ENCODE measurements at places on chromosomes 1 and 21.
A peak's percentile ranks its signal among the peaks of the same experiment; 100 is the strongest.

DNA sequence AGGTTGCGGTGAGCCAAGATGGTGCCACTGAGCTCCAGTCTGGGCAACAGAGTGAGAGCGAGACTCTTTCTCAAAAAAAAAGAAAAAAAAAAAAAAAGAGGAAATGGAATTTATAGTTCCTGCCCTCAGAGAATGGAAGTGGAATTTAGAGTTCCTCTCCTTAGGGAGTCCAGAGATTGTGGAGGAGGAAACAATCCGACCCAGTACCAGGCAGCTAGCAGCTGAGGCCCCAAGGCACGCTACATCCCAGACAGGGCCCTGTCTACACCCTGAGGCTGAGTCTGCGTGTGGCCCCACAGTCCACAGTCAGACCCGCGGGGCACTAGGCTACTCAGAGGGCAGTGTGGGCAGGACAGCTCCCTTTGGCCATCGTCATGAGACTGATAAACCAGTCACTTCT, 1.9 kb upstream of the MFN2 start:
- DNase-seq: no peak

- DNase-seq: no peak
Measured at GRCh38 chr1:28602536-28603439, 10.7 kb downstream of the RAB42 start.

DNA sequence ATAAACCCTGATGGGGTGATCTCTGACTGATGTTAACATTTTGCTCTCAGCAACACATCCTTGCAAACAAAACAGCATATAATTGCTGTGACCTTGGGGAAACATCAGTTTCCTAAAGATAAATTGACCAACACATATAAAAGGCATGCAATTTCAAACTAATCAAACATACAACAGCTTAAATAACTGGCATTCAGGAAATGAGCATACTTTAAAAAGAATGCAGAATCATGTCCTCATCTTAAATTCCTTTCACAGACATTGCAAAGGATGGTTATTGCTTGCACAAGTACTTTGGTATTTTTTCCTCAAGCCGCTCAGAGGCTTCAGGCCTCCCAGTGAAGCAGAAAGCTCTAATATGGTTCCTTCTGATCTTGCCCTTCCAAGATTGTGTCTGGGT, 53.4 kb upstream of the RGS18 start:
- no peak for DNase-seq

DNA sequence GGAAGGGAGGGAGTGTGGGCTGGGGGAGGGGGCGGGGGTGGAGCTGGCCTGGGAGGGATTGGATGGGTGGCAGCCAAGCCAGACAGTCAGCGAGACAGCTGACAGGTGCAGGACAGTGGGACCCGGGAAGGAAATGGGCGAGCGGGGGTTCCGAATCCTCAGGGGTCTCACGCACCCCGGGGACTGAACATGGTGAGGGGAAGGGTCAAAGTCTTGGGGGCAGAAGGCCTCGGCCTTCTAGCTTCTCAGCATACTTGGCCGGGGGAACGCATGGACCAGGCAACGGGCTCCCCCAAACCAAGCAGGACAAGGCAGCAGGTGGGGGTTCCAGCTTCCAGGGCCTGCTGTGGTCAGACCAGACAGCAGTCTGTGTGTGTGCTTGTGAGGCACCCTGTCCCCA, 23.1 kb downstream of the CASZ1 start:
- DNase-seq: no peak

- DNase-seq: no peak
Measured at GRCh38 chr1:82795508-82796149, 994.9 kb downstream of the ADGRL2 start.

- no peak for DNase-seq
Measured at GRCh38 chr1:111516005-111516535, 12.6 kb upstream of the ADORA3 start.

DNA sequence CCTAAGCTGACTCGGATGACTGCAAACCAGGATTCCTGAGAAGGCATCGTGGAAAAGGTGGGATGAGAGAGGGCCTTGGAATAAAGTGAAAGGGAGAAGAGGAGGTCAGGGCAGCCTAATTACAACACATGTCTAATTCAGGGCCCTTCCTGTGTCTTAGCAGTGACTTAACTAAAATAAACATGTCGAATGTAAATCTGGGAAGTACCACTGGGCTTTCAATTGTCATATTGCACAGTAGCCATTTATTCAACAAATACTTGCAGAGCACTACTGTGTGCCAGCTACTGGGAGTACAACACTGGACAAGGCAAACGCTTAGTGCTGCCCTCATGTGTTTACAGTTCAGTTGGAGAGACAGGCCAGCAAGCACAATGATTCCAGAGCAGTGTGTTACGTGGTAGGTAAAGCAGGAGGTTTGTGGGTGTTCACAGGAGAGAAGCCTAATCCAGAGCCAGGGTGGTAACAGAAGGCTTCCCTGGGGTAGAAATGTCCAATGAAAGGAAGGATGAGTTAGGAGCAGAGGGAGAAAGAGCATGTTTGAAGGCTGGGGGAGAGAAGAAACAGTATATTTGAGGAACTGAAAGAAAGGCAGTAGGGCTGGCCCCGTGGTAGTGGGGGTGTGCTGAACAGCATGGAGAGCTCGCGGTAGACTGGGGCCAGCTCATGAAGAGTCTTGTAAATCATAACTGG, 38.0 kb upstream of the RASAL2 start:
- no peak for DNase-seq

GRCh38 chr21:46468108-46468774, 9.6 kb downstream of the DIP2A start:
- DNase-seq: no peak

DNA sequence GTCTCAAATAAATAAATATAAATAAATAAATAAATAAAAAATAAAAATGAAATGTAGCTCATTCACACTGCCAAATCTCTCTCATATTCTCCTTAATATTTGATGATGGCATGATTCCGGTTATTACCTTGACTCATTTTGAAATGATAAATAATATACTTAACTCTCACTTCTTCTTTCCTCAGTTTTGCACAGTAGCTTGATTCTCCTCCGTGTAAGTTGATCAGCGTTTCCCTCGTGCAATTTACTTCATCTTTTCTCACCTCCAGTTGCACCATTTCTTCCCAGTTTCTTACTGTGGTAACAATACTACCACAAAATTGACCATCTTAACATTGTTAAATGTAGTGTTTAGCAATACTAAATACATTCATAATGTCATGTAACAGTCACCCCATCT, 111.6 kb downstream of the RIPK4 start:
- no peak for DNase-seq

DNA sequence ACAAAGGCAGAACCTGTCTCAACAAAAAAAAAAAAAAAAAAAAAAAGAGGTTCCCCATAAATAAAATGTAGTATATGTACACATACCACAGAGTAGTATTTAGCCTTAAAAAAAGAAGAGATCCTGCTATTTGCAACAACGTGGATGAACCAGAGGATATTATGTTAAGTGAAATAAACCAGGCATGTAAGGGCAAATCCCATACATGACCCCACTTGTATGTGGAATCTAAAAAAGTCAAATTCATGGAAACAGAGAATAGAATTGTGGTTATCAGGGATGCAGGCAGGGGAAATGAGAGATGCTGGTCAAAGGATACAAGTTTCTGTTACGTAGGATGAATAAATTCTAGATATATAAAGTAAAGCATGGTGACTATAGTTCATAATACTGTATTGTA, 16.7 kb downstream of the SLC44A3 start:
- DNase-seq: no peak

- DNase-seq: no peak
Measured at GRCh38 chr1:232501854-232502253, 128.1 kb downstream of the SIPA1L2 start.

GRCh38 chr21:36852293-36852692, 114.2 kb downstream of the HLCS start:
- no peak for DNase-seq

- no peak for DNase-seq
Measured at GRCh38 chr1:63877021-63877767, 103.4 kb downstream of the ROR1 start.

- DNase-seq: no peak
Measured at GRCh38 chr1:7422966-7423365, 348.1 kb upstream of the VAMP3 start.

DNA sequence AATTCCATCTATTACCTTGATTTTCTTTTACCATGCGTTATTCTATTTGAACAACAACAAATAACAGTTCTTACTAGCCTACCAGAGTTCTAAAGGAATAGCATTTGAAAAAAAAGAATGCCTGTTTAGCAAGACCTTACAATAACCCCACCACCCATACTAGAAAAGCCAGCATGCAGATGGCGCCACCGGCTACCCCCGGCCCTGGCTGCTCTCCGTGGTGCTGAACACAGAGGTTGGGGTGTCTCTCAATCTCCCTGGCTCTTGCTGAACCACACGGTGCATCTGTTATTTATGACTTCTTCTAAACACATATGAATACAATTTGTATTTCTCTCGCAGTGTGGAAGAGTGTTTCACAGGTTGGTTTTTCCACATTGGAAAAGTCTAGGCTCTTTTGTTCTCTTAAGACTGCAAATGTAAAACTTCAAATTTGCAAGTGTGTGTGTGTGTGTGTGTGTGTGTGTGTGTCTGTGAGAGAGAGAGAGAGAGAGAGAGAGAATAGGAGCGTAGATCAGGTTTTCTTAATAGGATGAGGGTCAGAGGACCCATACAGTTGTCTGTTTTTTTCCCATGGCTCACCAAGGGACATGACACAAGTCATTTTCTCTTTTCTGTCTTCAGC, 13.6 kb downstream of the GRIK3 start:
- no peak for DNase-seq

GRCh38 chr1:171740356-171740863, 1.5 kb downstream of the VAMP4 start:
- DNase-seq: no peak

GRCh38 chr1:64745986-64746940, 1.4 kb downstream of the RAVER2 start:
- peak; percentile 2 for DNase-seq

GRCh38 chr1:30476476-30476875, 246.9 kb downstream of the MATN1 start:
- no peak for DNase-seq

Measured in stimulated activated CD8-positive, alpha-beta memory T cell treated with anti-CD3 and anti-CD28 coated beads, Interleukin-12 subunit alpha, Interleukin-12 subunit beta, amount 100 ng/mL, for 1 hour (primary cell).